ENCODE measurements at places on chromosomes 2 and 18. TPM values are rescaled to one million over a fixed set of nuclear protein-coding genes. Genes with fewer than 3 reads are reported as not detected.

Gene FSIP2
- total RNA-seq: not detected

Gene PROKR1
- total RNA-seq: not detected

Gene ZNF892
- total RNA-seq: not detected

Gene SLC38A11
- not detected for total RNA-seq

Gene MTX2
- 44.5 TPM for total RNA-seq
